NCI-H510A (cell line): ENCODE measurements at places on chromosomes 11 and 22.

GRCh38 chr11:16632295-16633200 lies 105.9 kb upstream of the C11orf58 start:
- no peak for DNase-seq

GRCh38 chr11:126630893-126631798 lies 275.7 kb downstream of the ST3GAL4 start:
- DNase-seq, result no peak

DNA sequence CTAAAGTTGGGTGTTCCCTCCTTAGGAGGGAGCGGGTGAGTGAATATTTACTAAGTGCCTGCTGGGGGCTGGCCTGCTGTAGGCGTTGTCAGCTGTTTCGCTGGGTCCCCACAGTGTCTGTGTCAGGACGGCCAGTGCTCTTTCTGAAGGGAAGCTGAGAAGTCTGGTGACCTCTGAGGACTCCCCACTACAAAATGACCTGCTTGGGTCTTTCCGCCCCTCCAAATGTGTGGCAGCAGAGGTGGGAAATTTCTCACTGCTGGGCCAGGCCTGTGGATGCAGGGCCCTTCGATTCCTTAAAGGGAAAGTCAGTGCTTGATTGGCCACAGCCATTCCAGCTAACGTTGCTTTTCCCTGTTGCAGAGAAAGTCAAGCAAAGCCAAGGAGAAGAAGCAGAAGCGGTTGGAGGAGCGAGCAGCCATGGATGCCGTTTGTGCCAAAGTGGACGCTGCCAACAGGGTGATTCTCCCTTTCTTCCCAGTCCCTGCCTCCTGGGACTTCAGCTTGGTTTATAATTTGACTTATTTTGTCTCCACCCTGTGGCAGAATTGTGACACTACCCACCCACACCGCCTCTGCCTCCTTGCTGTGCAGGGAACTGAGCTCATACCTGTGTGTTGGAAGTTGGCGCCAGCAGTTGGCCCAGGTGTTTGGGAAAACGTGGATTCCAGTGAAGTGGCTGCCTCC lies 6.8 kb downstream of the NAA40 start:
- peak; percentile 55 for DNase-seq

DNA sequence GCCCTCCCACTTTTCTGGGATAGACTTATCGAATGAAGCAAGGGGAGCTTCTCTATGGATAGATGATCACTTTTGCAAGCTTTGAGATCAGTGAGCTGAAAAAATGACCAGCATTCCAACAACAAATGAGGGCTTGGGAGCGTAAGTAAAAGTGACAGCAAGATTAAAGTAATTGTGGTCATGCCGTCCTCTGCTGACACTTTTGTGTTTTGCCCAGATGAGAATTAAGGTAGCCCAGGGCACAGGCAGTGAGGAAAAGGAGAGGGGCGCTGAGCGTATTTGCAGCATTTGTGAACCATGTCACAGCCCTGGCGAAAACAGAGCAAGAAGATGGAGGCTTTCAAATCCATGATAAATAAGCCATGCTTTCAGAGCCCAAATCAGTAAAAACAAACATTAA lies 24.6 kb upstream of the TMA7B start:
- DNase-seq, result no peak

- no peak for DNase-seq
Measured at GRCh38 chr11:120546312-120547205, 35.0 kb downstream of the GRIK4 start.

DNA sequence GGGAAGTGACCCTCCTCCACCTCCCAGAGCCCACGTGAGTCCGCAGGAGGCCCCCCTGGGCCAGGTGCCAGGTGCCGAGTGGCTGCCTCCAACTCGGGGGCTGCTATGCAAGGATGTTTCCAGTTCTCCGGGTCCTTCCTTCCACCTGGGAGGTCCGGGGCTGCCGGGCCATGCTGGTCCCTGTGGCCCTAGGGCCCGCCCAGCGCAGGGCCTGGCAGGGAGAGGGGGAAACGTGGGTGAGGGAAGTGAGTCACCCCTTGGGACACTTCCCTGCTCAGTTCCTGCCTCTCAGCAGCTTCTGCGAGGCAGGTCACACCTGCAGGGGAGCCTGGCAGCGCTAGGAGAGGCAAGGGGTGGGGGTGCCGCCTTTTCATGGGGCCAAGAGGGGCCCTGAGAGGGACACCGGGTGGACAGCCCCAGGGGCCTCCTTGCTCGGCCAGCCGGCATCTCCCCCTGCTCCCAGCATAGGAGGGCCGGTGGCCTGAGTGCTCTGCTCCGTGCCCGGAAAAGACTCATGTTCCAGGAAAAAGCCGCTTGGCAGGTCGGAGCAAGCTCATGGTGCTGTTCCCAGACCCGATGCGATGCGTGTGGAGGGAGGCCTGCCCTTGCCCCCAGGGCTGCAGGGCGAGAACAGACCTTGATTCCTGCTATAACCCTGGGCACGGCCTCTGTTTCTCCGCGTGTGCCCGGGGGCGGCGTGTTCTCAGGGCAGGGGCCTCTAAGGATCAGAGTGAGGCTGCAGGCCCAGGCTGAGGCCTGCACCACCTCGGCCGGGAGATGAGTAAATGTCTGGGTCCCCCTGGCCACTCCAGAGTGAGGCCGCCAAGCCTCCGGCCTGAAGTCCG lies 30.3 kb upstream of the WNT7B start:
- no peak for DNase-seq
